Neuronal stem cell (in vitro differentiated cells): ENCODE measurements at places on chromosomes 3 and 15.
A peak's percentile ranks its signal among the peaks of the same experiment; 100 is the strongest.

DNA sequence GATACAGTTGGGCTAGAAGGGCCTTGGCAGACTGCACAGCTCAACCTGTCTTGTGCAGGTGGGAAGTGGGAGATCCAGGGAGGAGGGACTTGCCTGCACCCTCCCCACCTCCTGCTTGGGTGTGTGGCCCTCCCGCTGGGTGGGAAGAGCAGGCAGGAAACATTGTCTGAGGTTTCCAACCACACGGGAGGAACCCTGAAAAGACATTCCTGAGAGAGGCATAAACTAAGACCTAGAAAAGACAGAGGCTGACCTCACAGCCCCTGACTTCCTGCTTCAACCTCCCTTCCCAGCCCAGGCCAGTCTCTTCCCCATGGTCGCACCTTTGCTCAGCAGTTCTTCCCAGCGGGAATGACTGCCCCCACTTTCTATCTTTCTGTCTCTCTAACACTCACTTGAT, 46.3 kb upstream of the INSYN1 start:
- DNase-seq: no peak

- no peak for DNase-seq
Measured at GRCh38 chr3:42314411-42314810, 48.4 kb upstream of the CCK start.

DNA sequence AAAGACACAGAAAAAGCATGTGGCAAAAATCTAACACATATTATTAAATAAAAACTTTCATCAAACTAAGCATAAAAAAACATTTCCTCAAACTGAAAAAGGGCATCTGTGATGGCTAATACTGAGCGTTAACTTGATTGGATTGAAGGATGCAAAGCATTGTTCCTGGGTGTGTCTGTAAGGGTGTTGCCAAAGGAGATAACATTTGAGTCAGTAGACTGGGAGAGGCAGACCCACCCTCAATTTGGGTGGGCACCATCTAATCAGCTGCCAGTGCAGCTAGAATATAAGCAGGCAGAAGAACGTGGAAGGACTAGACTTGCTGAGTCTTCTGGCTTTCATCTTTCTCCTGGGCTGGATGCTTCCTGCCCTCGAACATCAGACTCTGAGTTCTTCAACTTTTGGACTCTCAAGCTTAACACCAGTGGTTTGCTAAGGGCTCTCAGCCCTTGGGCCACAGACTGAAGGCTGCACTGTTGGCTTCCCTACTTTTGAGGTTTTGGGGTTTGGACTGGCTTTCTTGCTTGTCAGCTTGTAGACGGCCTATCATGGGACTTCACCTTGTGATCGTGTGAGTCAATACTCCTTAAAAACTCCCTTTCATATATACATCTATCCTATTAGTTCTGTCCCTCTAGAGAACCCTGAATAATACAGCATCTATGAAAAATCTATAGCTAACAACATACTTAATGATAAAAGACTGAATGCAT, 45.4 kb downstream of the DAZL start:
- DNase-seq: no peak

DNA sequence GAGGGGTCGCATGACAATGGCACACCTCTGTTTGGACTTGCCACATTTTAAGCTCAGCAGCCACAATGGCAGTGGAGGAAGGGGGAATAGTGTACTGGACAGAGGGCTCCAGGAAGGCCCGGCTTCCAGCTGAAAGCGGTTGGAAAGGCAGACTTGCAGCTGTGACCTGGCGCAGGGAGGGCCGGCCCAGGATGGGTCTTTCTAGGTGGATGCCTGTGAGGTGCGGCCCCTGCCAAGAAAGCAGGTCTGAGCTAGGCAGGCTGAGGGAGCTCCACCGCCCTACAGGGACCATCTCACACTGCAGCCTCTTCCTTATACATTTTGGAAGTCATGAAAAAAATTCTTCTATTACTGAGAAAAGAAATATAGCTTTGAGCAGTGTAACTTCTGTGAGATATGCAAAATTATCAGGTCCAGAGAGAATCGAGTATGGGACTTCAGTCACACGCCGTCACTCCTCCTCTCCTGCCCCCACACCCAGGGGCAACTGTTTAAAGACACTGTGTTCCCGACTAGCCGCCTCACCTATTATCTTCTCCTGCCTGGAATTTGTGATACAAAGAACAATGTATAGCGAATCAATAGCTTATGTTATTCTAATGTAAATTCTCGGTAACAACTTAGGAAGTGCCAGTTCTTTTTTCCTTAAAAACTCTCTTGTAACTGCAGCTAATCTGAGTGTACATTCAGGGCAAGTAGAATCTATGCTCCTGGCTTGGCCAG, 331.0 kb downstream of the OCA2 start:
- DNase-seq: no peak

DNA sequence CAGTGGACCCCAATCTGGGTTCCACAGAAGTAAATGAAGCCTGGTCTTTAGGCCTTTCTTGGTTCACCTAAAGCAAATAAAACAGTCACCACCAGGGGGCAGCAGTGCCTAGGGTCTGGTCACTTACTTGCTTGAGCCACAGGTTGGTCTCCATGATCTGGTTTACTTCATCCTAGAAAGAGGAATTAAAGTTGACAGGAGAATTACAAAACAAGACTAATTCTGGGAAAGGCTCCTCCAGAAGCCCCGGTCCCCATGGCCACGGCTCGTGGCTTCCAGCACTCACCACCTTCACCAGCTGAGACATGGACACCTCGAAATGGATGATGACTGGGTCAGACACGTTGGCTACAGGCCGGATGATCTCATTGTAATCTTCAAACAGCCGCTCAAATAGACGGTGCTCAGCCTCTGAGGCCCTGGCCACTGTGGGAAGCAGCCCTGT, 2.3 kb downstream of the CHRNA3 start:
- peak; percentile 88 for DNase-seq

- DNase-seq: no peak
Measured at GRCh38 chr15:101054991-101055390, 135.8 kb downstream of the LRRK1 start.

GRCh38 chr3:17946619-17947018, 204.2 kb upstream of the TBC1D5 start:
- DNase-seq: no peak

DNA sequence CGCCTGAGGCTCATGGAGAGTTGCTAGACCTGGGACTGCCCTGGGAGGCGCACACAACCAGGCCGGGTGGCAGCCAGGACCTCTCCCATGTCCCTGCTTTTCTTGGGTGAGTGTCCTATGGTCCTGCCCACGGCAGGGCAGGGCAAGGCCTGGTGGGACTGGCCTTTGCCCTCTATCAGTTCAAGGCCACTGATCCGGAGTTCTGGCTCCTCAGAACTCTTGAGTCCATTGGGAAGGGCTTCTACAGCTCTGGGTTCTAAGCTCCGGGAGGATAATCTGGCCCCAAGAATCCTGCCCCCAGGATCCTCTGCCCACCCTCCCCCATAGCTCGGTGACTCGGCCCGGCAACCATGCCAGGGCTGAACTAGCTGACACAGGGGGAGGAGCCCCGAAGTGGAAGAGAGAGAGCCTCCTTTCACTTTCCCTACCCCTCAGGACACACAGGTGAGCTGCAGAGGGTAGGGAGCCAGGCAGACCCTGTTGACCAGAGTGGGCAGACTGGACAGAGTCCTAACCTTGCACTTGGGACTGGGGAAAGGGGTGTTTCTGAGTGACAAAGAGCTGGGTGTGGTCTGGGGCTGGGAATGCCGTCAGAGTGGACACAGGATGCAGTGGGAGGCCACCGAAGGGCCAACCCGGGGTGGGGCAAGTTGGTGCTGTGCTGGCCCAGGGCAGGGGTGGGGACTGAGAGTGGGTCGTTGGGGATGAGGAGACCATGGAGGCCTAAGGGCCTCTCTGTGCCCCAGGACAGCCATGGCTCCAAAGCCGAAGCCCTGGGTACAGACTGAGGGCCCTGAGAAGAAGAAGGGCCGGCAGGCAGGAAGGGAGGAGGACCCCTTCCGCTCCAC, 664 bp downstream of the PARP3 start:
- DNase-seq: no peak

- DNase-seq: no peak
Measured at GRCh38 chr3:195613468-195614069, 29.8 kb upstream of the APOD start.

GRCh38 chr3:109888026-109888425, 550.7 kb upstream of the DPPA4 start:
- DNase-seq: no peak

- DNase-seq: no peak
Measured at GRCh38 chr3:116517308-116517707, 72.0 kb upstream of the LSAMP start.

- DNase-seq: no peak
Measured at GRCh38 chr3:127814325-127814781, 8.0 kb downstream of the MGLL start.

DNA sequence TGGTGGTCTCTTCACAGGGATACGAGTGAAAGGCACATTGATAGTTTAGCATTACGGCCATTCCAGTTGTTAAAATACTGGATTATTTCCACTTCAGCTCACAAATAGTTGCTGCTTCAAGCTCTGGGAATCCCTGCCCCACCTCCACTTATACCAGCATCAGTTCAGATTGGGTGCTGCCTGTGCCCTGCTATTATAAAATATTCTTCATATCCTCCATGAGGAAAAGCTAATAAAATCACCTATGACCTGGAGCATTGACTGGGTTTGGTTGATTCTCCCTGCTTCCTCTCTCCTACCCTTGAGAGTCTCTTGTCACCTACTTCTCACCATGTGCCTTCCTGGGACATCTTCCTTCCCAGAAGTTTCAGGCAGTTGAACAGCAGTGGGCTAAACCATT, 529.0 kb downstream of the MCTP2 start:
- no peak for DNase-seq

- DNase-seq: no peak
Measured at GRCh38 chr15:36356978-36357601, 222.3 kb upstream of the CDIN1 start.

- DNase-seq: no peak
Measured at GRCh38 chr3:9141928-9142289, 107.5 kb downstream of the SRGAP3 start.

DNA sequence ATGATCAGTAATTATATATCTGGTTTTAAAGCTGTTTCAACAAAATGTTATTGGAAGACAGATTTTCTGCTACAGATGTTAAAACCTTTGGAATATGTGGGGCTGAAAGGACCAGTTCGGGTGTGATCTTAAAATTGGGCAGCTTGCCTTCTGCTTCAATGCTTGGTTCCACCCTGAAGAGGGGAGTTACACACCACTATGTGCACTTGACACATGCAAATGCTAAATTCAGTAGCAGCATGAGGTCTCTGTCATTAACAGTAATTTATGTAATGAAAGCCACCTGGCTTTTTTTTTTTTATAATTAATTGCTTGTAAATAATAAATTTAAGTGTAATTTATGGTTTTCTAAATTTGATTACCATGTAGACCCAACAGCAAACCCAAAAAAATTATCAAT, 24.6 kb downstream of the CDIN1 start:
- DNase-seq: no peak

DNA sequence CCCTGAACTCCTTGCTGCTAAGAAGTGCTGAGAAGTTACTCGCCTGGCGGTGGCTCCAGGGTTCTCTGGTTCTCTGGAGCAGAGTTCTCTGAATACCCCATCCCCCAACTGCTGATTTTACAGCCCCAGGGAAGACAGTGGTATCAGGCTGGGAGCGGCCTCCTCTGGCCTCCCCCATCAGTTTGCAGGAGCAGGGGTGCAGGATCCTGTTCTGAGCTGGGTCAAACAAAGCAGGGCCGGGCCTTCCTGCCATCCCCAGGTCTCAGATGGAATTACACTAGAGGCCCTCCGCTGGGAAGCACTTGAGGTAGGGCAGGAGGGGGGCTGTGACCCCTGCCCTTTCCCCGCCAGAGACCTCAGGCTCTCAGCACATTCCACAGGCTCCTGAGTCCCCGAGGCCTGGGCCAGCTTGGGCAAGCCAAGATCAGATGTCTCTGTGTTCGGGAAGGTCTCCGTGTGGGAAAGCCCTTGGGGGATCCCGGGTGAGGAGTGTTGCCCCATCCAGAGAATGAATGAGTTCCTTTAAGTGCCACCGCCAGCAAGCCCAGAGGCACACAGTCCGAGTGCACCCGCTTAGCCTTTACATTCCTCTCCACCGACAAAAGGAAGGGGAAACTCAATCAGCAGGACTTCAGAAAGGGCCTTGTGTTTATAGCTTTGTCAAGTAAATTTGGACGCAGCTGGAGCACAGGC, 149.9 kb downstream of the LRRK1 start:
- peak; percentile 79 for DNase-seq

GRCh38 chr3:12280357-12280806, 8.5 kb upstream of the PPARG start:
- DNase-seq: no peak

DNA sequence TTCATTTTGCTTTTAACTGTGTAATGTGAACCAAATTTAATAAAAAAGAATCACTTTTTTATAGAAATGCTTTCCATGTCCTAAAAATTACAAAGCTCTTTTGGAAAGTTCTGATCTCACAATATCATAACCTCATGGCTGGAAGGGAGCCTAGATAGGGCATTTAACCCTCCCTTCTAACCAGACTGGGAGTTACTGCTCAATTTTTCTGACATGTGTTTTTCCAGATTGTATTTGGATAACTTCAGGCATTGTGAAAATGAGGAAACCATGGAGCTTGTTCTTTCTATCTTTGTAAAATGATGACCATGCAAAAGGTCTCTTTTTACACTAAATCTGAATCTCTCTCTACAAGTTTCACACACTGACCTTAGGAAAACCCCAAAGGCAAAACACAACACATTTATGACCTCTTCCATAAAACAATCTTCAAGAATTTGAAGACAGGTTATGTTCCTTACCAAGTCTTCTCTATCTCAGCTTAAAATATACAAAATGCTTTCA, 508.8 kb downstream of the DIPK2A start:
- no peak for DNase-seq

DNA sequence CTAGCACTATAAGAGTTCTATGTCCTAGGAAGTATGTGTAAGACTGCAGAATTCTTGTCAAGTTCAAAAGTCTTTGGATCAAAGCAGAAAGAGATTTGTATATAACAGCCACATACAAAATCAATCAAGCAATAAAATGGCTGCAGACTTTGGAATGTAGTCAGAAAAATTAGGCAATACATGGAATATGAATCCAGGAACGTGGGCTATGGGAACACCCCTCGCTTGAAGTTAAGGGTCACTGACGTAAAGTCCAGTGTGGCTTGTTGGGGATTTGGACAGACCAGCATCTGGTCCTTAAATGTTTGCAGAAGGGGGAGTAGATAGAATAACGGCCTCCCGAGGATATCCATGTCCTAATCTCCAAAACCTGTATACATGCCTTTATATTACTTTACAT, 178.6 kb downstream of the ADAMTS9 start:
- no peak for DNase-seq

DNA sequence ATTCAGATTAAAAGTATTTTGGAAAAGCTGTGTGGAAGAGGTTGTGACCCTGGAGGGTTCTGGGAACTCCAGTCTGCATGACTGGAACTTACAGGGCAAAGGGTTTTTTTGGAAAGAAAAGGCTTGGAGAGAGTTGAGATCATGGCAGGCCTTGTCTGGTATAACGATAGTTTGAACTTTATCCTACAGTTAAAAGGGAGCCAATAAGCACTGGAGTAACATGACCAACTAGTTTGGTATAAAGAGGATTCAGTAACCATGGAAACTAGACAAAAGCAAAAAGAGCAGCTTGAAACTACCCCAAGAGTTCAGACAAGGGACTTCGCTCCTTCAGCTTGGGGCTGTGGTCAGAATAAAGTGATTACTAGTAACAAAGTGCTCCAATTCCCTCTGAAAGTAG, 151.2 kb upstream of the TMCO5A start:
- peak; percentile 18 for DNase-seq
